ENCODE measurements at places on chromosomes 1 and 21.

- DNase-seq: no peak
Measured at GRCh38 chr1:247468481-247469140, 10.7 kb upstream of the OR2B11 start.

- DNase-seq: no peak
Measured at GRCh38 chr21:44686000-44686781, 4.2 kb upstream of the KRTAP12-1 start.

DNA sequence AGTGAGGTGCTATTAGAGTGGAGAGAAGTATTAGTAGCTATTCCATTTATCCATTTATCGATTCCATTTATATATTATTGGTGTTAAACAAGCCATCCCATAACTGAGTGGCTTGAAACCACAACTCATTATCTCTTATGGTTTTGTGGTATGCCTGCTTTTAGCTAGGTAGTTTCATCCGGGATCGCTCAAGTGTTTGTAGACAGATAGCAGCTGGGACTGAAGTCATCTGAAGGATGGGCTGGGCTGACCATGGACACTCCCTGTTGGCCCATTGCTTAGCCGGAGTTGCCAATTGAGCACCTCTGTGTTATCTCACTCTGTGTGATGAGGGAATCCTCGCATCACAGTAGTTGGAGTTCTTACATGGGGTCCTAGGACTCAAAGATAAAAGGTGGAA is 622.5 kb downstream of the PLA2G4A start:
- no peak for DNase-seq

DNA sequence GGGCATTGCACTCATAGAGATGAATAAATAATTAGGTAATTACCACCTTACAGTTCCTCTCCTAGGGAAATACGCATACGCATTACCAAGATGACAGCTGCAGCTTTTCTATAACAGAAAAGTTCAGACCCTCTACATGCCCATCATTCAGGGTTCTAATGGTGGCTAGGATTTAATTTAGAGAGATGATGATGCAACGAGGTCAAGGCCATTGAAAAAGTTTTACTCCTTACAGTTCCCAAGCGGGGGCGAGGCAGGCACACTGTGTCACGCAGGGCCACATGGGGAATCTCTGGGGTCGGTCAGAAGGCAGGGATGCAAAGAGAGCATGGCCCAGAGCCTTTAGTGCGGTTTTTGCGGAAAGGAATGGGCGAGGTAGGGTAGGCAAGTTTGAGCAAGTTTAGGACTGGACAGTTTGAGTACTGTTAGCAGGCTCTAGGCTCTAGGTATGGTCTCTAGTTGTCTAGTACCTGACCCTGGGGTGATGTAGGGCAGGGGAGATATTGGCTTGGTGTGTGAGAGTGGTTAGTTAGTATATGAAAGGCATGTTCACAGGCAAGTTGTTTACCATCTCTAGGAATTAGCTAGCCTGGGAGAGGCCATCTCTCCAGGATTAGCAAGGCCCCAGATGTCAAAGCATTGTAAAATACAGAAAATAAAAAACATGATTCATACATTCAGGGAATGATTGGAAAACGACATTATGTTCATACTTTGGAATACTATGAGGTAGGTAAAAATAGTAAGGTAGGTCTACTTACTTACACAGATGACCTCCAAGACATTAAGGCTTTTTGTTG is 29.6 kb upstream of the ID3 start:
- DNase-seq: no peak

- no peak for DNase-seq
Measured at GRCh38 chr1:23421343-23421742, 3.2 kb downstream of the TCEA3 start.

- DNase-seq: no peak
Measured at GRCh38 chr1:62111084-62111483, 83.6 kb upstream of the L1TD1 start.

- DNase-seq: no peak
Measured at GRCh38 chr1:20139776-20140612, 871 bp downstream of the PLA2G2F start.
